ENCODE measurements at places on chromosomes 4 and X. TPM values are rescaled to one million over a fixed set of nuclear protein-coding genes. Genes with fewer than 3 reads are reported as not detected.

- H3K27ac ChIP-seq, result no peak overlapping the region
- H3K4me1 ChIP-seq, result no peaks in the 10 kb centered on the region
- no peaks in the 10 kb centered on the region for H3K36me3 ChIP-seq
- DNase-seq, result no peak
- no peaks in the 10 kb centered on the region for H3K27me3 ChIP-seq
- no peak overlapping the region for H3K4me3 ChIP-seq
These were observed 98.0 kb downstream of the PTTG2 start for GRCh38 chr4:38058151-38058550.

- no peaks in the 10 kb centered on the region for H3K4me1 ChIP-seq
- no peaks in the 10 kb centered on the region for H3K36me3 ChIP-seq
- peak overlapping the region; percentile 68 for H3K4me3 ChIP-seq
- no peaks in the 10 kb centered on the region for H3K27me3 ChIP-seq
- H3K27ac ChIP-seq, result peak overlapping the region; percentile 43
- DNase-seq, result peak; percentile 82
These were observed 6.7 kb upstream of the HSD17B10 start for GRCh38 chrX:53440621-53441517.

- no peak for DNase-seq
- H3K36me3 ChIP-seq, result no peaks in the 10 kb centered on the region
- H3K4me1 ChIP-seq, result peaks cover 14% of the 10 kb centered on the region
- no peak overlapping the region for H3K4me3 ChIP-seq
These were observed 107.3 kb downstream of the PTTG2 start for GRCh38 chr4:38067499-38067898.

DNA sequence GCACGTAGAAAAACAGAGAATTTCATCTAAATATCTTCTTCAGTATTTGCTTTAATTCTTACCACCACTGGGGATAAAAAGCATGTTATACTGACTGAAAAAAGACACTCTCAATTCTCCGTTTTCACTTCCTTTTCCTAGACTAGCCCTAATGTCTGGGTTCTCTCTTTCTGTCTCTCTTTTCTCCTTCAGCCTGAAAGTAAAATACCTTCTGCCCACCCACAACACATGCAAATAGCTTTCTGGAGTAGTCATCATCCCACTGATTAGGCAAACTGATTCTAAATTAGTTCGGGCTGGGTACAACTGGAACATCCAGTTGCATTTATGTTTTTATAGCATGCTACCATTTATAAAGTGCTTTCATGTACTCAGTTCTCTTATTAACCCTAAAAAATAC lies 142.4 kb upstream of the ANKRD50 start:
- H3K27me3 ChIP-seq, result no peaks in the 10 kb centered on the region
- H3K27ac ChIP-seq, result no peak overlapping the region
- H3K4me1 ChIP-seq, result peaks cover 8% of the 10 kb centered on the region
- H3K4me3 ChIP-seq, result peak overlapping the region; percentile 3

- no peaks in the 10 kb centered on the region for H3K4me1 ChIP-seq
- no peaks in the 10 kb centered on the region for H3K36me3 ChIP-seq
- H3K27me3 ChIP-seq, result no peaks in the 10 kb centered on the region
- no peak overlapping the region for H3K4me3 ChIP-seq
These were observed 907.1 kb downstream of the RPA4 start for GRCh38 chrX:97790850-97791249.

- no peak overlapping the region for H3K27ac ChIP-seq
- peak; percentile 26 for DNase-seq
- no peaks in the 10 kb centered on the region for H3K36me3 ChIP-seq
- H3K4me3 ChIP-seq, result no peak overlapping the region
- H3K4me1 ChIP-seq, result no peaks in the 10 kb centered on the region
These were observed 378.1 kb downstream of the PDGFC start for GRCh38 chr4:156593464-156593863.

- H3K4me3 ChIP-seq, result no peak overlapping the region
- H3K36me3 ChIP-seq, result no peaks in the 10 kb centered on the region
- H3K27me3 ChIP-seq, result peaks cover 14% of the 10 kb centered on the region
- H3K4me1 ChIP-seq, result no peaks in the 10 kb centered on the region
- no peak for DNase-seq
- H3K27ac ChIP-seq, result no peak overlapping the region
These were observed 218.8 kb upstream of the ANXA10 start for GRCh38 chr4:167873496-167873895.

Gene P2RY8
- total RNA-seq, result not detected

Gene BANK1
- not detected for total RNA-seq

Gene PPBP
- total RNA-seq, result not detected

Gene NAP1L2
- total RNA-seq, result not detected

Gene ANTXR2
- total RNA-seq, result 87.5 TPM

Gene VCX3B
- total RNA-seq, result not detected

Gene CFAP47
- total RNA-seq, result not detected

Gene EMD
- 39.7 TPM for total RNA-seq

Measured in GM23248 (cell line).